Neural crest cell (in vitro differentiated cells): ENCODE measurements at places on chromosomes 16 and 17.

- DNase-seq: no peak
Measured at GRCh38 chr17:60665602-60666001, 12.0 kb upstream of the BCAS3 start.

DNA sequence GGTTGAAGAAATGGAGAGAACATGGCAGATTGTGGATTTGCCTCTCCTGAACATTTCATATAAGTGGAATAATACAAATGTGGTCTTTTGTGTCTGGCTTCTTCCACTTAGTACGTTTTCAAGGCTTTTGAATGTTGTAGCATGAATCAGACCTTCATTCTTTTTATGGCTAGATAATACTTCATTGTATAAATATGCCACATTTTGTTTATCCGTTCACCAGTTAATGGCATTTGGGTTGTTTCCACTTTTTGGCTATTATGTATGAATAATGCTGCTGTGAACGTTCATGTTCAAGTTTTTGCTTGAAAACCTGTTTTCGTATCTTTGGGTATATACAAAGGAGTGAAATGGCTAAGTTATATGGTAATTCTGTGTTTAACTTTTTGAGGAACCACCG, 130.4 kb downstream of the TANC2 start:
- DNase-seq: no peak

DNA sequence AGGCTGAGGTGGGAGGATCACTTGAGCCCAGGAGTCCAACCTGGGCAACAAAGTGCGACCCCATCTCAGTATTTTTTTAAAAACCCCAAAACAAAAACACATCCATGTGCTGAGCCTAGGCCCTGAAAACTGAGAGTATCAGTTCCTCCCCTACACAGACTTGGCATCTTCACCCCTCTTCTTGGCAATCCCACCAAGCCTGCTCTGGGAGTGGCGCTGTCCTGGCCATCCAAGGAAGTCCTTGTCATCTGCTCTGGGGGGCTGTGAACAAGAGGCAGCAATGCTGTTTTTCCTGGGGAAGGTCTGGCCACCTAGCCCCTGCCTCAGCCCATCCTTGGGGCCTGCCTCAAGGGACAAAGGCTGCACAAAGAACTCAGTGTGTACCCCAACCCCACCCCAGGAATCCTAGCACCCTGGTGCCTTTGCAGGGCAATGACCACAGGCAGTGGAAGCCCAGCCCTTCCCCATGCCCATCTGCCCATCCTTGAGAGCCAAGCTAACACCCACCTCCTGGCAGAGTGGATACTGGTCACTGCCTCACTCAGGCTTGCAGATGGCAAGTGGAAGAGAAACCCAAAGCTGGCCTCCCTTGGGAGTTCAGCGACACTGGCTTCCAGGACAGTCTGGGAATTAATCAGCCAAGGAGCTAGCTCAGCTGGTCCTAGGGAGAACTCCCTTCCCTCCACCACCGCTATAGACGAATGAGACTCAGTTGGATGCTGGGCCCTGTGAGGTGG, 14.8 kb upstream of the GFOD2 start:
- no peak for DNase-seq

DNA sequence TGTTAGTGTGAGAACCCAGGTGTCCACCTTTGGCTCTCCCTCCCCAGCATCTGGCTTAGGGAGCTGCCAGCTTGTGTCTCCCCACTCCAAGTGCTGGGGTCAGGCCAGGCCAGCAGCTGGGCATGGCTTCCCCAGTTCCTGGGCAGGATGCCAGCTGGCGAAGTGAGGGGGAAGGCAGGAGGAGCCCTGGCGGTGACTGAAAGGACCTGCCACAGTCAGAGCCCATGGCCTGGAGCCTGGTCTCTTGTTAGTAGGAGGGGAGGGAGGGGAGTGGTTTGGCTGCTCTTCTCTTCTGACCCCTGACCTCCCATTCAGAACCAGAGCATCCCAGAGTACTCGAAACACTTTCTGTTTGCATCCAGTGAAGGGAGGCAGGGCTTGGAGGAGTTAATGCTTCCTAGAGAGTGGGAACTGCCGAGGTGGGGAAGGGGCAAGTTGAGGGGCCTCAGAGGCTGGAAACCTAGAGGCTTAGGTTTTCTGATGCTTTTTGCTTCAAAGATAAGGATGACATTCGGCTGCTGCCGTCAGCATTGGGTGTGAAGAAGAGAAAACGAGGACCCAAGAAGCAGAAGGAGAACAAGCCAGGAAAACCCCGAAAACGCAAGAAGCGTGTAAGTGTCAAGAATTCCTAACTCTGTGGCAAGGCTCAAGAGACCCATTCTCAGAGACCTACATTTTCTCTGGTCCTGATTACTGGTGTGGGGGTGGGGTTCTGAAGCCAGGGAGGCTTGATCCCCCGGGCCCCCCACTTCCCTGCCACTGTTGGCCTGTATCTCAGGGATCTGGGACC, 772 bp downstream of the CHD3 start:
- peak; percentile 43 for DNase-seq

- no peak for DNase-seq
Measured at GRCh38 chr16:50428742-50429141, 60.0 kb upstream of the BRD7 start.

GRCh38 chr16:83023640-83024039, 396.9 kb downstream of the CDH13 start:
- no peak for DNase-seq

DNA sequence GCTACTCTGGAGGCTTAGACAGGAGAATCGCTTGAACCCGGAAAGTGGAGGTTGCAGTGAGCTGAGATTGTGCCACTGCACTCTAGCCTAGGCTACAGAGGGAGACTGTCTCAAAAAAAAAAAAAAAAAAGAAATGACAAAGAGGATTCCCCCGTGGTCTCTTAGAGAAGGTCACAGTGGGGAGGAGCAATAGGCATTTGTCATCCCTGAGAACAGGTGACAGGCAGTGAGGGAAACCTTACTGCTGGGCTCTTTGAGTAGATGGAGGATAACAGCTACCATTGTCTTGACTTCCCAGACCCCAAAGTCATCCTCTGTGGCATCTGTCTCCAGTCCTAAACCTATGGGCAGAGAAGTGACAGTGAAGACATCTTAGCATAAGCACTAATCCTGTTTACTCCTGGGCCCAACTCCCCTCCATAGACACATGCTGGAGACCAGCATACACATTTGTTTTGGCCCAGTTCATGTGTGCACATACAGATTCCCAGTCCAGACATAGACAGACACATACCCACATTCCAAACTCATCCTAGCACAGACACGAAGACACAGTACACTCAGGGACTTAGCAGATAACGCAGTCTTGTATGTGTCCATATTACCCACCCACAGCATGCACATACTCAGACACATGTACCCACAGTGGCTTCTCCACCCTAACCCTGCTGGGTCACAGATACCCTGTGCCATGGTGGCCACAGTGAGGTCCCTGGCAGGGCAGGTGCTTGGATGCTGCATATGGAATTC, 2.7 kb downstream of the ESRP2 start:
- no peak for DNase-seq

DNA sequence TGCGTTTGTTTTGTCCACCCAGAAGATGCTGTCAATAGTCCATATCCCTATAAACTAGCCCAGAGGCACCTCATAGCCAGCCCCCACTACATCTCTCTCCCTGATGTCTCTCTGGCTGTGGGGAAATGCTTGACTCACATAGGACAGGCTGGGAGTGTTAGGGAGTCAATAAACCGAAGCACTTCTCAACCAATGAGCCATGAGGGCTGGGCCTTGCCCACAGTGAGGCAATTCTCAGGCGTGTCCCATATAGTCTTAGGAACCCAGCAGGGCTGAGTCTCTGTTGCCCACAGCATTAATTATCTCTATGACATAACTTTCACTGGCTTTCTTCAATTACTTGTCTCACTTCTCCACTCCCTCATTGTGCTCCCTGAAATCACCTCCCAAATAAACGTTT, 387.3 kb upstream of the CDH11 start:
- DNase-seq: no peak

GRCh38 chr16:10206215-10206614, 24.0 kb upstream of the GRIN2A start:
- no peak for DNase-seq

DNA sequence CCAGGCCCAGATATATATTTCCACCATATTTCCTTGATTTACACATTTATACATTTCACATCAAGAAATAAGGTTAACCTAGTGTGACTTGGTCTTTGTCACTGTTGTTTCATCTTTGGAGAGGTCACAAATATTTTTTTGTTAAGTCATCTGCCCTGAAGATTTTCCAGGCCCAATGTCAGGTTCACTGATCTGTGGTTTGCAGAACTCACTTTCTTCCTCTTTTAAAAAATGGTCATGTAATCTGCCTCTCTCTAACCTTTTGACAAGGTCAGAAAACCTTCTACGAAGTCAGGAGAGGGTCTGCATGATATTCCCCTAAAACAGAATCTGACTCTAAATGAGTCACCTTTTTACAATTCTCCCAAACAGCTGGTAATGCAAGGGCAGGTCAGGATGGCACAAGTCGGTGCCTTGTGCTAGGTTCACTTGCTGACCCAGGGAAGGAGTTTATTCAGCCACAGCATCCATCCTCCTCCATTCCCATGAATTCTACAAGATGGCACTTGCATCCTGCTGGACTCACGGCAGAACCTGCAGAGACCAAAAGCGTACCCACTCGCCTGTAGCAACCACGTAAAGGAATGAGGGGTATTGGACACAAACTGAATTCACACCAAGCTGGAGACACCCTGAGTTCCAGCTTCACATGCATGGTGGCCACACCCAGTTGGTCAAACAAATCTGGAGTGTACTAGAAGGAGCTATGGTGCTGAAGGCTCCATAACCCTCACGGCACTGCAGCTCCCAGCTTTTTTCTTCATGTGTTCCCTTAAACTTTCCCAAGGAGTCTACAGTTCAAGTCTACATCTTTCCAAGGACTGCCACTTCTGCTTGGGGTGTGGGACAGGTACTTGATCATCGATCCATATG, 1.6 kb upstream of the KIAA0513 start:
- no peak for DNase-seq

DNA sequence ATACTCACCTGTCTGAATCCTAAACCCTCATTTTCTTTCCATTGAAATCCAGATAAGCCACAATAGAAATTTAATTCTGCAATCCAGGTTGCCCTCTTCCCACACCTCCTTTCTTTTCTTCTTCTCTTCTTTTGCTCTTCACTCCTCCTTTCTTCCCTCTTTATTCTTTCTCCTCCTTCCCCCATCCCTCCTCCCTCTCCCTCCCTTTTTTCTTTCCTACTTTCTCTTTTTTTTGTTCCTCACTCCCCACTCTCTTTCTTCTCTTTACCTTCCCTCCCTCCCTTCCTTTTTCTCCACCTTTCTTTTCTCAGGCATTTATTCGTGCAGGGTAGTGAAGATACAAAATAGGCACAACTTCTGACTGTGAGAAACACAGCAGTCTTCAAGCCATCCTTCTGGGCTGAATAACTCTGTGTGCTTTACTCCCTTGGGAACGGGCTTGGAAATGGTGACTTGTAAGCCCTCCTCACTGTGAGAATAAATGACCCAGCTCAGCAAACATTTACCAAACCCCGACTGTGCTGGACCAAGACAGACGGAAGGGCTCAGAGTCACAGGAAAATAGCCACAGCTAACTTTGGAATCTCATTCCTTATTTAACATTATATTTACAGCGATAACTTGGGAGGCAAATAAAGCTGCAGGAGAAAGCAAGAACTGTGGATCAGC, 140.8 kb downstream of the HAPSTR1 start:
- no peak for DNase-seq

DNA sequence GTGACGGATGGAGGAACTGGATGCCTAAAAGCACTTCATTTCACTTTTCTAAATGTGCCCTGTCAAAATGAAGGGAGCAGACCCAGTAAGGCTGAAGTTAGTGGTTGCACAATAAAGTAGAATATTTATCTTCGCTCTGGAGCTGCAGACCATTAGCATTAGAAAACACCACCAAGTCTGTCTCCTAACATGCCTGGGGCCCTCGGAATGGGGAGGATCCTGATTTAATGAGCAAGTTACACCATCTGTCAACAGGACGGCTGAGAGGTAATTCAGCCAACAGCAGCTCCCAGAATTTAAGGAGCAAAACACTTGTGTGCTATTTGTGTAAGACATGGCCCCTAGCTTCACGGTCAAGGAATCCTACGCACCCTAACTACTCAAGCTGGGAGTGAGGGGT, 22.3 kb downstream of the CA10 start:
- DNase-seq: no peak

DNA sequence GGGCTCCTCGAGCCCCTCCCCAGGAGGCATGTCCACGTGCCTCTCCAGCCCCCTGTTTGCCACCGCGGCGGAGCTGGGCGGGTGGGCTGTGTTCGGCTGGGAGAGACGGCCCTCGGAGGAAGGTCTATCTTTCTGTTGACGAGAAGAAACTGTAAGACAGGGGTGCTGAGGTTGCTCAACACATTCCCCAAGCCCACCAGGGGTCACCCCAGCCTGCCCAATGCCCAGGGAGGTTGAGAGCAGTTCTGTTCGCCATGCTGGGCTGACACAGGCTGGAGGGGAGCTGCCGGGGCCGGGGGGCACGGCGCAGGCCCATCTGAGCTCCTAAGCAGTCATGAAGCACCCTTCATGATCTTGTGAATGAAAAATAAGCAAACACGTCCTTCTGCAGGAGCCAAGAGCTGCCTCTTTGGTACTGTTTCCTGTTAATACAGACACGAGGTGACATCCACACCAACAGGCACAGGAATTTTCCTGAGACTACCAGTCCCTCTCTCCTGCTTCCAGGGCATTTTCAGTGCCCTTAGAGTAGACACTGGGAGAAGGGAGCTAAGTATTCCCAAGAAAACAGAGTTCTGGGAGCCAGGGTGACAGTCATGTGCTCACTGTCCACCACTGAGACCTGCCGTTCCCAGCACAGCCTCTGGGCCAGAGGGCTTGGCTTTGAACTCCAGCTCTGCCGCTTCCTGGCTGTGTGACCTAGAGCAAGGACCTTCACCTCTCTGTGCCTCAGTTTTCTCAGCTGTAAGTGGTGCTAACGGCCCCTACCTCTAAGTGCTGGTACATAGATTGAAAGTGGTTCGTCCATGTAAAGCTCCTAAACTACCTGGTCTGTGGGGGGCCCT, 9.2 kb downstream of the UBALD2 start:
- no peak for DNase-seq

DNA sequence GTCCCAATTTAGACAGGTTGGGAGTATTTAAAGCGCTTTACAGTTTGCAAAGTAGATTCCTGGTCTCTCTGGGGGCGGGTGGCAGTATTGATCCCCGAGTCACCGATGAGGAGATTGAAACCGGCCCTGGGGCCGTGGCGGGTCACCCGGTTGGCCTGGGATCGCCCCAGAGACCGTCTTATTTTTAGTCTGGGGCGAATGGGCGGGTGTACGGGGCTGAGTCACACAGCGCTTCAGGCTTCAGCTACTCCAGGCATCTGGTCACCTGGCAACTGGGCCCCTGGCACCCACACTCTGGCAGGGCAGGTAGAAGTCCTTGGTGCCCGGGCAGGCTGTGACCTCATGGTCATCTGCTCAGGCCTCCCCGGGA, 669 bp downstream of the MIEF2 start:
- DNase-seq: no peak

- peak; percentile 59 for DNase-seq
Measured at GRCh38 chr16:19071811-19072777, 4.7 kb downstream of the COQ7 start.

GRCh38 chr17:50424996-50425681, 879 bp upstream of the ACSF2 start:
- no peak for DNase-seq

DNA sequence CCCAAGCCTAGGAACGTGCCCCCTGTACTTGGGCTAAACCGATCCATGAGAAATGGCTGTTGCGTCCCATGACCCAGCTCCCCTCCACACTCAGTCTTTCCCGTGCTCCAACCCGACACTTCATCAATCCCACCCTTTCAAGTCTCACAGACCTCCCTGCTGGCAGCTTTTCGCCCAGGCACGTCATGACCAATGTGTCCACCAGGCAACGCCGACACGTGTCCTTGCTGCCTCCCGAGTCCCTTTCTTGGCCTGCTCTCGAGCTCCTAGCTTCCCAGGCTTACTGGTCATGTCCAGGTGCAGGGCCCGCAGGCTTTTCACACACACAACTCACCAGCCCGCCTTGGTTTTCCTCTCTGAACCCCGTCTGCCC, 12.2 kb downstream of the MNT start:
- no peak for DNase-seq
